Spleen (tissue), 13 donors: ENCODE measurements at places on chromosomes 4 and X.

DNA sequence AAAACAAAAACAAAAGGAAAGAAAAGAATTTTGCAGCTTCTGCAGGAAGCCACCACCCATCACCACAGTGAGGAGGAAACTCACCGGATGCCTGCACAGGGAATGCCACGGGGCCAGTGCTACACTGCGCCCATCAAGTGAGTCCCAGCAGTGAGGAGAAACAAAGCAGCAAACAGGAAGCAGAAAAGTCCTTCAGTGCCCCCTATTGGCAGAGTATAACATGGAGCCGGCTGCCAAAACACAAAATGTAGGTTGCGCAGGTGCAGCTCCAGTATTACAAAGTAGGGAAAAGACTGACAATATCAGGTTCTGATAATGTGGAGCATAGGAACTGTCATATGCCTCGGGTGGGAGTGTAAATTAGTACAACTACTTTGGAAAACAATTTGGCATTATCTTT lies 23.3 kb upstream of the SCML2 start:
- DNase-seq, result no peak

- DNase-seq, result no peak
These were observed 26.3 kb downstream of the CXCL2 start for GRCh38 chr4:74072739-74073138.

GRCh38 chrX:100662796-100663195 lies 18.8 kb downstream of the SRPX2 start:
- no peak for DNase-seq

DNA sequence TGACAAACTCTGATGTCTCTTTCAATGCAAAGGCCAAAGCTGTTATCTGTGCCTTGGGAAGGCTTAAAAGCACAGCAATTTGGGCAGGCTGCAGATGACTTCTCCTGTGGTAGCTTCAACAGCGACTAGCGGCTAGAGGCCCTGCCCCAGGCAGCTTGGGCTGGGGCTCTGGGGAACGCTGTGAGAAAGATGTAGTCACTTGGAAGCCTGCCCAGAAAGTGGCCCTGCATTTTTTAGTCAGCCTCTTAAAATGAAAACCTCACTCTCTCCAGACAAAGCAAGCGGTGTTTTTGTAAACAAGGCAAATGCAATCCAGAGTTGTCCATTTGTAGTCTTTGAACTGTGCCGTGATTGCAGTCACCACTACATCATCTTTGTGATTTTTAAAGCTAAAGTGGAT lies 27.5 kb downstream of the PCYT1B start:
- no peak for DNase-seq

GRCh38 chr4:142356801-142357200 lies 489.3 kb downstream of the INPP4B start:
- no peak for DNase-seq

DNA sequence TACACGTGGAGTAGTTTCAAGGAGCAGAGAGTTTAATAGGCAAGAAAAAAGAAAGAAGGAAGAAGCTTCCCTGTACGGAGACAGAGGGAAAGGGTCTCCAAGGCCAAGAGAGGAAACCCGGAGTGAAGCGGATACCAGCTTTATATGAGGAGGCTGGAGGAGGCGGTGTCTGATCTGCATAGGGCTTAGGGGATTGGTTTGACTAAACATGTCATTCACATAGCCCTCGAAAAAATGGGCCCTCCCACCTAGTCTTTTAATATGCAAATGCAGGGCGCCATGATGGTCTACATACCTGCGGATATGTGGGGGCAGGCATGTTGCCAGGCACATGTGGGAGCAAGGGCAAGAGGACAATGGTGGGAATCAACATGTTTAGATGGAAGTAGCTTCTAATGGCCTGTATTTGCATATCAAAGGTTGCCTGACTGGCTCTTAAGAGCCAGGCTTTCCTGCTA lies 103.1 kb upstream of the UGT8 start:
- no peak for DNase-seq

DNA sequence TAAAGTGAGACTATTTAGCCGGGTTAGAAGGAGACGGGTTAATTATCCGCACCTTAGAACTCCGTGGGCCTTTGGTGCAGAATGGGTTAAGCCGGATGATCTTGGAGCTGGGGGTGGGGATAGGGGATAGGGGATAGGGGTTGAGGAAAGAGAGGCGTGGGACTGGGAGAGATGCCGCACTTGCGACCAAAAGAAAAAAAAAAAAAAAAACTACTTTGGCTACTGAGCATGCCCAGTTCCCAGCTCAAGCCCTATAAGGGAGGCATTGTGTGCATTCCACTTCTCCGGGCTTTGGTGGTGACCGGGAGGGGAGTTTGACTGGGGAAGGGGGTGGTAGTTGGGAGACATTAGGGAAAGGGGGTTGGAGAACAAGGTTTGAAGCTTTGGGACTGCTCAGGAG lies at the start of gene SLITRK4:
Gene SLITRK4, minus strand, starts transcription at position 187 of the 400 bp plus-strand sequence. CDS start 4,993 bp downstream, outside the sequence.
- no peak for DNase-seq

DNA sequence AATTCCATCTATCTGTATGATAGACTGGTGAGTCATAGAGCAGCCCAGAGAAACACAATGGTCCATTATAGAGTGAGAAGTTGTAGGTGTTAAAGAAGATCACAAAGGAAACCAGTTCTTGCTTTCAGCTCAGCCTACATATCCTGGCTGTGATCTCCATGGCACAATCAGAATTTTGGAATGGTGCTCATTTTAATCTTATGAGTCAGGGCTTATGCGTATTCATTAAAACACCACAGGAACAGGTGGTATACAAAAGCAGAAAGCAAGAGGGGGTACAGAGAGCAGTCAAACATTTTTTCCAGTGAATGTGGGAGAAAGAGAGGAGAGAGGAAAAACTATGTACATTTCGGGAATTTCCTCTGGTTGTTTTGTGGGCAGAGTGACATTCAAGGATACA lies 126.9 kb downstream of the MFAP3L start:
- DNase-seq, result no peak

GRCh38 chr4:186248643-186249042 lies 17.3 kb upstream of the F11 start:
- no peak for DNase-seq

DNA sequence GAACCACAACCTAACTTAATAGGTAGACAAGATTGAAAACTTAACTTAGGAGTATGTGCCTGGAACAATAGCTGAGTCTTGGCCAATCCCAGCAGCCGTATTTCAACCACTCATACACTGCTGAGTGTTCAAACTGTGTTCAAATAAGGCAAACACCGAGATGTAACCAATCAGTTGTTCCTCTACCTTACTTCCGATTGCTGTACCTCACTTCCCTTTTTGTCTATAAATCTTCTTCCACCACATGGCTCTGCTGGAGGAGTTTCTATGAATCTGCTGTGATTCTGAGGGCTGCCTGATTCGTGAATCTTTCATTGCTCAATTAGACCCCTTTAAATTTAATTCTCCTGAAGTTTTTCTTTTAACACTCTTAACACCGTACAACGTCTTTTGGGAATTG lies 108.0 kb downstream of the ANAPC4 start:
- DNase-seq, result no peak

DNA sequence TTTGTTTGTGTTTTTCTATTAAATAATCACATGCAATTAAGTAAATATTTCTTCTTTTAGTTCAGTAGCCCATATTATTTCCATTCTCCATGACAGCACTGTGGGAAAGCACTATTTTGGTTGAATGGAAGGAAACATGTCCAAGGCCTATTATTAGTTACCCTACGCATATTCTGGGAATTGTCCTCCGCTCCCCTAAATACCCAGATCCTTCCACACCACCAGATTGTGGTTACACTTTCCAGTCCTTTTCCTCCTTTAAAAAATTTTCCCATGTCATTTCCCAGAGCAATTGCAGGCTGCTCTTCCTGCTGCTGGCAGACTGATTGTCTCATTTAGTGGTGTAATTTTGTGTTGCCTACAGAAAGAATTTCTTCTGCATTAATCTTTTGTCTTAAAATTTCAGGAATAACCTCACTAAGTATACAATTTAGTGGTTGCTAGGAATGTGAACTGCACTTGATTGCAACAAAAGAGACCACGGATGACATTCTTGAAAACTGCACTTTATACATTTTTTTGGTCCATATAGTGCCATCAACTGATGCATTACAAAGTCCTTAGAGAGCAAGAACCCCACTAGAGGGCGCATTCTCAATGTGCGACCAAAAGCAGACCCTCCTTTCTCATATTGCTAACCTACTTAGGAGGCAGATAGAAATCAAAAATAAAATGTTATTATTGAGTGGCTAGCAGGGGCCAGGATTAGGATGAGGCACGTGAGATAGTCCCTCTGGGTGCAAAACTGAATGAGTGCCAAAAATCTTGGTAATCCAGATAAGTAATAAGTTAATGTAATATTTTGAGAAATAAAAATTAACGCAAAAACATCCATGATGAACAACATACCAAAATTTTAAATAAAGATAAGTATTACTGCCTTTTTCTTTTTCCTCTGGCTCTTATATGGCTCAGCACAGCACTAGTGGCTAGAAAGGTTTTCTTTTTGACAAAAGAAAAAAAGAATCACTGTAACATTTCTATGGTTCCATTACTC lies 98.8 kb upstream of the IQCM start:
- DNase-seq, result no peak

- DNase-seq, result no peak
These were observed 82.4 kb downstream of the NSUN7 start for GRCh38 chr4:40832175-40832574.

GRCh38 chrX:41796577-41796976 lies 72.6 kb downstream of the GPR82 start:
- no peak for DNase-seq
